Activated naive CD8-positive, alpha-beta T cell treated with anti-CD3 and anti-CD28 coated beads, Interleukin-2, amount 10 ng/mL, durations not matched to agents 7 days and 5 days (primary cell): ENCODE measurements at places on chromosomes 1 and 21.

DNA sequence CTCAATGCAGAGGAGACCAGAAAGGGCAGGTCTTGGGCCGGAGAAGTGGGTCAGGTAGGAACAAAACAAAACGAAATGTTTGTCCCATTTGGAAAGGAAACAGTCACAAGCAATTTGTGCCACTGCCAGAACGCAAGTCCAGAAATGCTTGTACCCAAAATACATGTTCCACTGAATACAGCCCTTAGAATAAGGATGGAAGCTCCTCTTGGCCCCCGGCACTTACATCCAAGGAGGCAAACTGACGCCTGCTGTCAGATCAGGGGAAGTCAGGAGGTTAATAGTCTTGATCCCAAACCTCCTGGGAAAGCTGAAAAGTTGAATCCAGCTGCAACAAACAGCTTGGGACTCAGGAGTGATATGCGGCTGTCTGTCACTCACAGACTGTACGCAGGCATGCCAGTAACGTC is 75.9 kb upstream of the GALNT2 start:
- no peak for DNase-seq

GRCh38 chr1:101285922-101286570 is 49.2 kb downstream of the S1PR1 start:
- DNase-seq, result no peak

DNA sequence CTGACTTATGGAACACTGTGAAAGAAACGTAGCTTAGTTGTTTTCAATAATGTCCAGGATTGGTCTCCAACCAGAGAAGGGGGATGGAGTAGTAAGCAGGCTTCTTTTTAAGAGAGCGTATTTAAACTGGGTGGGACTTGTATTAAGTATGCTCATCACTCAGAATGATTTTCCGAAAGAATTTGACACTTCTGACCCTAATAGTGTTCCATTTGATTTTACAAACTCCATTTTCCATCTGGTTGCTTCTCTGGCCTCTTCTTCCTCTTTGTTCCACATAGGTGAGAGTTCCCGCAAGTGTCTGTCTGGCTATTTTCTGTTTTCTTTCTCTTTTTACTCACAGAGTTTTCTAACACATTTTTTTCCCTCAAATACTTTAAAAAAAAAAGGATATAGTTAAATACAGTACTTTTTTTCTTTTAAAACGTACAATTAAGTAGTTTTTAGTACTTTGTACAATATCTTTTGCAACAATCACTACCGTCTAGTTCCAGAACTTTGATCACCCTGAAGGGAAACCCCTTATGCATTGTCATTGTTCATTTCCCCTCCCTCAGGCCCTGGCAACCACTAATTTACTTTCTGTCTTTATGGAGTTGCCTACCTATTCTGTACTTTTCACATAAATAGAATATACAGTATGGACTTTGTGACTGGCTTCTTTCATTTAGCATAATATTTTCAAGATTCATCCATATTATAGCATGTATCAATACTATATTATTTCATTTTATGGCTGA is 67.0 kb downstream of the RASAL2 start:
- DNase-seq, result no peak

DNA sequence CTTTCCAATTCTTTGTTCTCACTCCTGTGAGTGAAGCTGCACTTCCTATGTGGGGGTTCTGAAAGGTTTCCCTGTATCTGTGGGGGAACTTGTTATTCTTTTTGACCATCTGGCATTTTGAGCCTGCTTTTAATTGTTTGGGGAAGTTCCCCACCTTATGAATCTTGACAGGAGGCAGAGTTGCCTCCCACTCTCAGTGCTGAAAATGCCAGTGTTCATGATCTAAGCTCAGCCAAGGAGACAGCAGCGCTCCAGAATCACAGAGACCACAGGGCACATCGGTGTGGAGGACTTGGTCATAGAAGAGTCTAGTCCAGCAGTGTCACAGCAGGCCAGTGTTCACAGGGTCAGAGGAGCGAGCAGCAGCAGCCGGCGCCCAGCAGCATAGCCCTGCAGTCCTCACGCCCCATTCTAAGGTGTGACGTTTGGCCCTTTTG is 63.8 kb upstream of the PRDX6 start:
- DNase-seq, result no peak

- no peak for DNase-seq
Measured at GRCh38 chr1:54126271-54126815, 26.5 kb downstream of the CDCP2 start.

GRCh38 chr1:180906511-180906910 is 6.2 kb upstream of the KIAA1614 start:
- DNase-seq, result no peak

- no peak for DNase-seq
Measured at GRCh38 chr1:179167418-179167777, 62.1 kb downstream of the ABL2 start.

DNA sequence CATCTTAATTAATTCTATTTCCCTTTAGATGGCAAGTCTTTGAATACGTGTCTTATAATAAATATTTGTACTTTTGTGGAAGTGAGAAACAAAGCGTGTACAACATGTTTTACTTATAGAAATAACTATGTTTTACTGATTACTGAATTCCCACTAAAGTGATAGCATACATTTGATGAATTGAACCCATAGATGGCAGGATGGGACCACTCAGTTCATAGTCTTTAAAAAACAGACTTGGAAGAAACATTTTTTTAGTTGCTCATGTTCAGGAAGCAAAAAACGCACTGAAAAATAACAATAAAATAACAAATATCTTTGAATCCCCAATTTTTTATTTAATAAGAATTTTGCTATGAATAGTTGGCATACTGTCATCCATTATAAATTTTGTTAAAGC is 507.1 kb upstream of the ZRANB2 start:
- DNase-seq, result no peak

- no peak for DNase-seq
Measured at GRCh38 chr21:35548904-35549615, 500.0 kb upstream of the RUNX1 start.

GRCh38 chr1:181149326-181150125 is 61.0 kb downstream of the IER5 start:
- DNase-seq, result peak; percentile 76

DNA sequence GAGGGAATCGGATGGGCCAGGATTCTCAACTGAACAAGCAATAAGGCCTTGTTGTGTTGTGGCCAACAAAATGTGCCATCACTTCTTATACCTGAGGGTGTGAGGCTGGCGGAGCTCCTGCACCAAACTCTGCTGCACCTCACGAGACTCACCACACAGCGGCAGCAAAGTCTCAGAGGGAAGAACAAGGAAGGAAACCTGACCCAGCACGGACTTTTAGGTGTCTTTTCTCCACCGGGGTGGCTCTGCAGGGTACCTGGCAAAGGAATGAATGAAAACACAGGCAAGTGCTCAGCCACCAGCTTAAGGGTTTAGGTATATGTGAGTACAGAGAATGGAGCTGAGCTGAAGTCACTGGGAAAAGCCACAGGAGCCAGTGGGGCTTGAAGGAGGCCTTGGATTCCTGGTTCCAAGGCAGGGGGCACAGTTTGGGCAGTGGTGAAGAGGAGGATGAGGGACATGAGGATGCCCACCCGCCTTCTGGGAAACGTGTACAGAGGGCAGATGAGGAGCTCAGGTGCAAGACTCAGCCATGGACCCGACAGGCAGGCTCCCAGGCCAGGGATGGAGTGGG is 31.1 kb upstream of the HSD3B1 start:
- peak; percentile 37 for DNase-seq

- no peak for DNase-seq
Measured at GRCh38 chr21:26067836-26068594, 102.6 kb downstream of the APP start.

- DNase-seq, result no peak
Measured at GRCh38 chr1:201537891-201538611, 876 bp upstream of the NAV1 start.

GRCh38 chr1:46206399-46206798 is 3.3 kb downstream of the LURAP1 start:
- DNase-seq, result no peak

- DNase-seq, result no peak
Measured at GRCh38 chr1:208100906-208101305, 143.3 kb downstream of the PLXNA2 start.

GRCh38 chr1:47978486-47978885 is 18.7 kb downstream of the TRABD2B start:
- no peak for DNase-seq

- no peak for DNase-seq
Measured at GRCh38 chr1:67942274-67942673, 108.2 kb downstream of the DIRAS3 start.

GRCh38 chr1:48944811-48945210 is 168.1 kb upstream of the BEND5 start:
- no peak for DNase-seq
